ENCODE measurements at places on chromosomes 11 and 22. TPM values are rescaled to one million over a fixed set of nuclear protein-coding genes. Genes with fewer than 3 reads are reported as not detected.

GRCh38 chr11:73875840-73876239 is 806 bp downstream of the COA4 start:
- peaks cover 32% of the 10 kb centered on the region for H3K36me3 ChIP-seq
- no peaks in the 10 kb centered on the region for H3K27me3 ChIP-seq
- H3K27ac ChIP-seq, result peak overlapping the region; percentile 98
- no peak for DNase-seq

GRCh38 chr11:68661014-68661413 is 23.3 kb upstream of the GAL start:
- no peak overlapping the region for H3K27ac ChIP-seq
- peaks cover 5% of the 10 kb centered on the region for H3K4me1 ChIP-seq

- H3K36me3 ChIP-seq, result no peaks in the 10 kb centered on the region
- H3K4me3 ChIP-seq, result peak overlapping the region; percentile 79
- no peak for DNase-seq
- peaks cover 22% of the 10 kb centered on the region for H3K4me1 ChIP-seq
- H3K27ac ChIP-seq, result no peak overlapping the region
- no peaks in the 10 kb centered on the region for H3K27me3 ChIP-seq
Measured at GRCh38 chr22:18023509-18024275, 669 bp downstream of the MICAL3 start.

DNA sequence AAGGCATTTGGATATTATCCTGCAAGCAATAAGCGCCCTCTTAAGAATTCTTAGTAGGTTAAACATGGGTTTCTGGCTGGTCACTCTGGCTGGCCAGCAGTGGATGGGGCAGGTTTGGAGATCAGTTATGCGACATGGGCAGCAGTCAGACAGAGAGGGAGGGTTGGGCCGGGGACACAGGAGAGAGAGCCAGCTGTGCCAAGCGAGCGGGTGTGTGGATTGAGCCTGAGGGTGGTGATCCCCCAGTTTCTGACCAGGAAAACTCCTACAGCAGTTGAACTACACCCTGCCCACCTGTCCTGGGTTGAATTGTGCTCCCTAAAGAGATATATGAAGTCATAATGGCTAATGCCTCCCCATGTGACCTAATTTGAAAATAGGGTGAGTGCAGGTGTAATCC is 671.2 kb downstream of the TBC1D22A start:
- no peak overlapping the region for H3K4me3 ChIP-seq
- H3K27ac ChIP-seq, result no peak overlapping the region
- no peak for DNase-seq
- H3K4me1 ChIP-seq, result no peaks in the 10 kb centered on the region
- H3K27me3 ChIP-seq, result peaks cover 18% of the 10 kb centered on the region

- no peaks in the 10 kb centered on the region for H3K4me1 ChIP-seq
- no peak overlapping the region for H3K27ac ChIP-seq
- no peak overlapping the region for H3K4me3 ChIP-seq
- H3K36me3 ChIP-seq, result no peaks in the 10 kb centered on the region
- H3K27me3 ChIP-seq, result peaks cover 12% of the 10 kb centered on the region
Measured at GRCh38 chr11:115695677-115696364, 191.6 kb upstream of the CADM1 start.

- H3K36me3 ChIP-seq, result no peaks in the 10 kb centered on the region
- H3K4me3 ChIP-seq, result no peak overlapping the region
Measured at GRCh38 chr11:83717537-83717936, 431.4 kb upstream of the CCDC90B start.

- no peak overlapping the region for H3K4me3 ChIP-seq
- no peak overlapping the region for H3K27ac ChIP-seq
- peaks cover 59% of the 10 kb centered on the region for H3K4me1 ChIP-seq
- no peak for DNase-seq
Measured at GRCh38 chr22:37794376-37794775, 13.4 kb upstream of the GCAT start.

- no peaks in the 10 kb centered on the region for H3K27me3 ChIP-seq
- no peak overlapping the region for H3K4me3 ChIP-seq
- H3K4me1 ChIP-seq, result peaks cover 5% of the 10 kb centered on the region
- H3K27ac ChIP-seq, result no peak overlapping the region
Measured at GRCh38 chr22:25061605-25062376, 109.3 kb downstream of the KIAA1671 start.

DNA sequence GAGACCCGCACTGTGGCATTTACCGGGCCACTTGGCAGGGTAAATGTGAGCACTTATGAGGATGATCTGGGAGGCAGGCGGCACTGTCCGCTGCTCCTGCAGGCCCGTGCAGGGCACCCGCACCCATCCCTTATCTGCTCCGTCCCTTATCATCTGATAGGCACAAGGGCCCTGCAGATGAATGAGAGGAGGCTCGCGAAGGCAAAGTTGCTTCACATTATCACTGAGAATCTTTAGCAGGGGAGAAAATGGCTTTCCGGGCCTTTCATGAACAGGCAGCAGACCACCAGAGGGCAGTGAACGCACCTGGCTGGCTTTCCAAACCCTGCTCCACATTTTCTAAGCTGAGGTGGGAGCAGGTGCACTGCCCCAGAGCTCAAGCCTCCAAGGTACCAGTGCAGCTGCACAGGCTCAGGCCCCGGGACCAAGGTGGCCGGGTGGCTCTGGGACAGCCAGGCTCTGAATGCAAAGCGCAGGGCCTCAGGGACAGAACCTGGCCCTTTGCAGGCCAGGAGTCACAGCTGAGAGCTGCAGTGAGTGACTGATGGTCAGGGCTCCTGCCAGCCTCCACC is 165.6 kb downstream of the SHANK2 start:
- no peak overlapping the region for H3K4me3 ChIP-seq
- H3K4me1 ChIP-seq, result no peaks in the 10 kb centered on the region
- H3K27ac ChIP-seq, result no peak overlapping the region
- peaks cover 29% of the 10 kb centered on the region for H3K36me3 ChIP-seq
- DNase-seq, result peak; percentile 34
- H3K27me3 ChIP-seq, result no peaks in the 10 kb centered on the region

DNA sequence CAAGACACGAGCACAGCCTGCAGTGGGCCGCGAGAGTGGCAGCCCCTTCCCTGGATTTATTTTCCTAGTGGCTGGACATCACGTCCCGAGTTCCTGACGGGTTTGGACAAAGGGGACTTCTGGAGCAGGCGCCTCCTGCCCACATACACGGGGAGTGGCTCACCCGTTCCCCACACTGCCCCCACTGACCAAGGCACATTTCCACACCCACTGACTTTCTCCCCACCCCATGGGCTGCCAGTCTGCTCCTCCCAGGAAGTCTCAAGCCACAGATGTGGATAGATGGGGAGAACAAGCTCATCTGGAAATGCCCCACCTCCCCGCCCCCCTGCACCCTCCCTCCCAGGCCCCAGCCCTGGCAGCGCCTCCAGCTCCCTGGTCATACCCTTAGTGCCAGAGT is 34.0 kb upstream of the FADD start:
- DNase-seq, result no peak
- no peak overlapping the region for H3K4me3 ChIP-seq
- peaks cover 9% of the 10 kb centered on the region for H3K4me1 ChIP-seq
- no peak overlapping the region for H3K27ac ChIP-seq

ANO9 gene
- total RNA-seq, result 8.9 TPM

PICK1 gene
- 16.0 TPM for total RNA-seq

TREH gene
- total RNA-seq, result 0.86 TPM

MAPK12 gene
- 23.3 TPM for total RNA-seq

All from HepG2 (cell line).